NCI-H1092 treated with DMSO at 0.1 percent for 48 hours (cell line): ENCODE measurements at places on chromosomes 11 and 22.
A peak's percentile ranks its signal among the peaks of the same experiment; 100 is the strongest.

GRCh38 chr22:37330200-37331033 lies 48.1 kb downstream of the CYTH4 start:
- DNase-seq = peak; percentile 68

DNA sequence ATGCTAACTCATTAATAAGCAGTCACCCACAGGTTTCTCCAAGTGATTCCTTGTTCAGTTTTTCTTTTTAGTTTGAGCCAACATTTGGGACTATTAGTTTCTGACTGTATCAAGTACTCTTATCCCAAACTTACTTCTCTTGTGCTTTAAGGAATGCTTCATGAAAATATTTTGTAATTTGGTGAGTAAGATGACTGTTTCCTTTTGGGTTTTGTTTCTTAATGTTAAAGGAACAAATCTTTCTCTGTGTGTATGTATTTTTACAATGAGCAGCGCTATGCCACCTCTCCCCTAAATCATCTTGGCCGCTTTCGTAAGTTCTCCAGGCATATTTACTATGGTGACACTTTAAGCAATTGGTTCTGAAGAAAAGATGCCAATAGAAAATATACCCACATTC lies 72.4 kb downstream of the LDLRAD3 start:
- no peak for DNase-seq

GRCh38 chr11:62068730-62069129 lies 55.1 kb upstream of the INCENP start:
- no peak for DNase-seq

- DNase-seq = peak; percentile 38
Observed at GRCh38 chr11:123544631-123545375, 109.6 kb downstream of the SCN3B start.

GRCh38 chr11:68214173-68215086 lies 1.3 kb upstream of the KMT5B start:
- peak; percentile 56 for DNase-seq

GRCh38 chr11:64762277-64762673 lies 2.5 kb upstream of the PYGM start:
- no peak for DNase-seq

GRCh38 chr22:44862281-44862680 lies 109.9 kb downstream of the ARHGAP8 start:
- no peak for DNase-seq

- DNase-seq = no peak
Observed at GRCh38 chr11:117855912-117856651, 20.4 kb downstream of the FXYD6 start.

DNA sequence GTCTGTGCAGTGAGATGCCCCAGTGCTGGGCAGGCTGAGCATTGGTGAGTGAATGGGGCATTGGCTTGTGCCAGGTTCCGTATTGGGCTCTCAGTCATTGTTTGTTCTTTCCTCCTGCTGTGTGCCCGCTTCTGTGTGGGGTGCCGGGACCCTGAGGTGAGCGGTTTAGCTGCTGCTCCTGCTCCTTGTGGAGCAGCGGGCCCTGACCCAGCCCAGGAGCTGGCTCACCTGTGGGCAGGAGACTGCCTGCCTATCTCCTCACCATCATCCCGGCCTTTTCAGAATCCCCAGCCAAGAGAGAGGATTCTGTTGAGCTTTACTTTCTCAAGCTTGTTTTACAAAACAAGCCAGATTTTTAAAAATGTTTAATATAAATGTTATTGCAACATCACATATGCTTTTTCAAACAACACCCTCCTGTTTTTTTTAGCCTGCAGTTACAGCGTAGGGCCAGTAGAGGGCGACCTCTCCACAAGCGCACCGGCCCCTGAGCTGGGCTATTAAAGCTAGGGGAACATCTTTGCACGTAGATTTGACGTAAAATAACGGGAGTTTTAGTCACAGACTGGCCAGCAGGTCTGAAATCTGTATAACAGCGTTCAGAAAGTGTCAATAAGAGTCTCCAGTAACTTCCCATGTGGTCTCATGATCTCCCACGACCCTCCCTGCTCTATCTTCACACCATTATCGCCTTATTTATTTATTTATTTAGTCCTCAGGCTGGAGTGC lies 25.1 kb upstream of the RELT start:
- DNase-seq = peak; percentile 75

- DNase-seq = peak; percentile 45
Observed at GRCh38 chr11:27184458-27185312, 144.1 kb downstream of the BBOX1 start.

DNA sequence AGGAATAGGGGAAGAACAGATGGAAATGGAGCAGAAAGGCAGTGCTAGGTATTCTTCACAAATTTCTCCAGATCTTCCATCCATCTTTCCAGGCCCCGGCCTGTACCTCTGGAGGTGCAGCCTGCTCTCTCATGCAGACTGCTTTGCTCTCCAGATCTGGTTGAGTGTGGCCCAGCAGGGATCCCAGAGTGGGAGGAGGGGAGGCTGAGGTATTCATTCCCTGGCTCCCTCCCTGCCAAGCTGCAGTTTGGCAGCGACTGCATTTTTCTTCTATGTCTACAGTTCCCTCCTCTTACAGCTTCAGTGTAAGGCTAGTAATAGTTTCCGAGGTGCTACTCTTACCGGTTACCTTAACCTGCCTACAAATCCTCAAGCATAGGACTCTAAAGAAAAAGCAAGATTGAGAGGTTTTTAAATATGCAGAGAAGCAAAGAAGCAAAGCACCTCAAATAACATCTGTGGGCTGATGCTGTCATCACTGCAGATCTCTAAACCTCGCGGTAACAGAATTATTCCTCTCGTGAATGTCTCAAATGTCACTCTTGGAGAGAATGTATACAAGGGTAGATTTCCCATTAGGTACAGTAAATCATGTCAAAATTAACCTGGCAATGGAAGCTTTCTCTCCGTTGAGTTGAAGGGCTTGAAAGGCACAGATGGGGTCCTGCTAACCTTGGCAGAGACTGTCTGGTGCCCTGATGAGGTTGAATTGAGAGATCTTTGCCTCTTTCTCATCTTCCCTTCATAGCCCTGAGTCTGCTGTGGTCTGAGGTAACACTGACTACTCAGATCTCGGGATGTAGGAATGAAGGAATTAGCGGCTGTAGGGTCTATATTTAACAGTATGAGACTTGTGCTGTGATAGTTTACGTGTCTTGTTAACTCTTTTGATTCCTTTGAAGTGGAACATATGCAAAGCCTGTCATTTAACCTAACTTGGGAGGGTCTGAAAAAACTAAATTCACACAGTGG lies 297.9 kb upstream of the C11orf87 start:
- DNase-seq = peak; percentile 61

DNA sequence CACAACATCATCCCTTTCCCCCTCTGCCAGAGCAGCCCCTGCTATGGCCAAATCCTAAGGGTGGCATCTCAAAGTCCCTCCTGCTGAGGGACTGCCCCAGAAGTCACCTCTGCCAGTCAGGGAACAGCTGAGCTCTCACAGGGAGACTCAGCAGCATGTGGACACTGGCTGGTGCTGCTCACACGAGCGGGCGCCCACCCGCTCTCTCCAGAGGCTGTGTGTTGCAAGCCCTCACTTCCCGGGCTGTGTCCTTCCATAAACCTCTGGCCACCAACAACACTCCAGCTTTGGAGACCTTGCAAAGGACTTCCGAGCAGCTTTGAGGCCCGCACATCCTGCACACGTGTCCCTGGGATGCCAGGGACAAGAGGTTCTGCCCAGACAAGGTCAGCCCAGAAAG lies 2.8 kb downstream of the IGSF9B start:
- no peak for DNase-seq

DNA sequence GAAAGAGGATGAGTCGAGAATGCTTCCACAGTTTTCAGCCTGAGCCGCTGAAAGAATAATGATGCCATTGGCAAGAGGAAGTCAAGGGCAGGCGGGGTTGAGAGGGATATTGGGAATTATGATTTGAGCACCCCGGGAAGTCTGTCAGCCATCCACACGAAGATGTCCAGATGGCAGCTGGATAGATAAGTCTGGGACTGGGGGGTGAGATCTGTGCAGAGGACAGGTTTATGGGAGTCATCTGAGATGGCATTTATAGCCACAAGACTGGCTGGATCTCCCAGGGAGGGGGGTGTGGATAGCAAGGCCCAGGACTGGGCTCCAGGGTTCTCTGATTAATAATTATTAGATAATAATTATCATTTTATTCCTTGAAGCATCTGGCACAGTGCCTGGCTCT lies 5.1 kb upstream of the STIP1 start:
- DNase-seq = no peak

DNA sequence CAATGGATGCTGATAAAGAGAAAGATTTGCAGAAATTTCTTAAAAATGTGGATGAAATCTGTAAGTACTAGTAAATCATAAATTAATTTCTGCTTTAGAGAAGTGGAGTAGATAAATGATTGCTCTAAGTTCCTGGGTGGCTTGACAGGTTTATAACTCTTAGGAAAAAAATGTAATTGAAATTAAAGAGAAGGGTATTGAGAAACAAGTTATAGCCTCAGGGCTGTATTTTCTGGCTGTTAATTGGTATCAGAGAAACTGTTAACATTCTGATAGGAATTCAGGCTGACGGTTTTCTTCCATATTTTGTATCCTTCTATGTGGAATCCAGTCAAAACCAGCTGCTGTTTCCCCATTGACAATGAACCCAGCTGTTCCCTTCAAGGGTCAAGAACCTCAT lies 1.9 kb downstream of the TTC12 start:
- DNase-seq = no peak

GRCh38 chr22:29306835-29307595 lies 565 bp downstream of the GAS2L1 start:
- DNase-seq = no peak

GRCh38 chr11:102914238-102915043 lies 39.7 kb upstream of the MMP12 start:
- no peak for DNase-seq

DNA sequence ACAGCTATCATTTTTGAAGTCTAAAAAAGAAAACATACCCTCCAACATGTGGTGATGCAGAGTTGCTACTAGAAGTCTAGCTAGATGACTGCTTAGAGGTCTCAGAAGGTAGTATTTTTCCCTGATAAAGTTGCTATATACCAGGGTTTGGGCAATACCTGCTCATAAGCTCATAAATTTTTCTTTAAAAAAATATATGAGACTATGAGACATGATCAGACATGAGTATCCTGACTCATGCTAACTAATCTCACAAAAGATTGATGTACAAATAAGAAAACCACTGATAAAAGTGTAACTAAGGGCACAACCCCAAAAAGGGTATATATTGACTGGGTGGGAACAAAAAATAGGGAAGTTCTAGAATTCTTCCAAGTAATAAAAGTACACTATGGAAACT lies 740.9 kb downstream of the METTL15 start:
- DNase-seq = no peak

DNA sequence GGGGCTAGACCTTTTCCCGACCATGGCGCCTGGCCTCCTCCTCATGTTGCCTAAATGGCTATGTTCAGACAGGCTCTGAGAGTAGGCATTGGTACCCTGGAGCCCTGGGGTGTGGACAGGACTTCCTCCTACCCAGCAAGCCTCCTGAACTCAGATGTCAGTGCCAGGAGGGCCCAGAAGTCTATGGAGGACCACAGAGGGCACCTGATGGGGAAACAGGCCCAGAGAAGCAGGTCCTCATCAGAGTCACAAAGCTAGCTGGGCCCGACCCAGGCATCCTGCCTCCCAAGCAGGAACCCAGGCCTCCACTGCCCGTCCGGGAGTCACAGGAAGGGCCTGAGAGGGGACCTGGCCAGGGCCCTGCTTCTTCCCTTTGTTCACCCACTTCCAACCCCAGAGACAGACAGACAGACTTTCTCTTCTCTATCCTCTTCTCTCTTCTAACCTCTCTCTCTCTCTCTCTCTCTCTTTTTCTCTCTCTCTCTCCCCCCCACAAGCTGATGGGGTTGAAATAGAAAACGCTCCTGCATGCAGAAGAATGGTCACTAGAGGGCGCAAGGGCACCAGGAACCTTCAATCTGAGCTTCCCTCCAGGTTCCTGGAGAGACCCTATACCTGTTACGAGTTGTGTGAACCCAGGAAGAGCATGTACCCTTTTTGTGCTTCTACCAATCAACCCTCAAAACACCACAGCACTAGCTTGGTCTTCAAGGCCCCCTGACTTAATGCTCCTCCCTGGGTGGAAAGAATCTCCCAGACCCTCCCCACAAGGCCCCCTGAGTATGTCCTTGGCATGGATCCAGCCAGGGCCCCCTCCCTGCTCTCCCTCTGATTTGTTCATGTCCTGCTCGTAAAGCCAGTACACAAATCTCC lies 27.1 kb downstream of the ARAP1 start:
- DNase-seq = peak; percentile 93

DNA sequence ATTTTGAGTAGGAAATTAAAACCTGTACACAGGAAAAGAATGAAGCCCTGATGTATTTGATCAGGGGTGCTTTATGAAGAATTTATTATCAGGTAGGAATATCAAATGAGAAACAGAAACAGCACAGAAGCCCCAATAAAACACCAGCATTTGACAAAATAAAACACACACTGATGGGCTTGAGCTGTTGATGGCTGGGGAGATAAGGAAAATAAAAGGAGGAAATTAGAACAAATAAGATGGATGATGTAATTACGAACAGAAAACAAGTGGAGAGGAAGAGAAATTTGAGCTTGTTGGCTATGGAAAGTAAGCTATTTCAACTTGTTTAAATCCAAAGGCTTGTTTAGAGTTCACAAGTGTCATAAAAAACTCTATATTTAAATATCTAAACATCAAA lies 213.7 kb downstream of the CADM1 start:
- no peak for DNase-seq

DNA sequence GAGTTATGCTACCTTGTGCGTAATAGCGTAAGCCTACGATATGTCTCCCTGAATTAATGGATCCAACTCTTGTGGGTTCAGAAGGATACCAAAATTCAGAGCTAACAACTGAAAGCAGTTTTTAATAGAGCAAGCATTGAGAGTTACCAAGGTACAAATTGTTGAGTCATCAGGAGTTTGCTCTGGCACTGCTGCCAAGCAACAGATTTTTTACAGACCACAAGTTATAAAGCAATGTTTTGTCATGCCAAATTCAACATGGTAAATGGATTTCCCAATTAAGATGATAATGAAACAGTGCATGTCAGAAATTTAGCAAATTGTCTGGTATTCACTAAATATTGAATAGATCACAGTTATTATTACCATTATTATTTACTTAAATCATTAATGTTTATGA lies 295.6 kb downstream of the NELL1 start:
- DNase-seq = no peak

DNA sequence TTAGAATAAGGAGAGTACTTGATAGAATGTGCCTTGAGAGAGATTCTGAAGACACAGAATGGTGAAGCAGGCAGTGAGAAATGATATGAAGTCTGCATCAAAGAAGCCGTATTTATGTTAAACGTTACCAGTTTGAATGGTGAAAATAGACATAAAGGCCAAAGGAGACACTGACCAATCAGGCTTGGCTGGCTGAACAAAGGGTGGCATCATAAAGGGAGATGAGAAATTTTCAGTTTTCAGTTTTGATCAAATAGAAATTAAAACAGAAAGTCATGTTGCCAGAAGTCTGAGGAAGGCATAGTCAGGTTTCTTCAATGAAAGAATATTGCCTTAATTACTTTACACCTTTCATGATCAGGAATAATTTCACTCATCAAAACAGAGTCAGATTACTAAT lies 6.6 kb downstream of the OR51F1 start:
- no peak for DNase-seq

- no peak for DNase-seq
Observed at GRCh38 chr22:40026641-40027040, 31.9 kb downstream of the FAM83F start.
